ENCODE measurements at places on chromosomes 6 and 20.
A peak's percentile ranks its signal among the peaks of the same experiment; 100 is the strongest.

DNA sequence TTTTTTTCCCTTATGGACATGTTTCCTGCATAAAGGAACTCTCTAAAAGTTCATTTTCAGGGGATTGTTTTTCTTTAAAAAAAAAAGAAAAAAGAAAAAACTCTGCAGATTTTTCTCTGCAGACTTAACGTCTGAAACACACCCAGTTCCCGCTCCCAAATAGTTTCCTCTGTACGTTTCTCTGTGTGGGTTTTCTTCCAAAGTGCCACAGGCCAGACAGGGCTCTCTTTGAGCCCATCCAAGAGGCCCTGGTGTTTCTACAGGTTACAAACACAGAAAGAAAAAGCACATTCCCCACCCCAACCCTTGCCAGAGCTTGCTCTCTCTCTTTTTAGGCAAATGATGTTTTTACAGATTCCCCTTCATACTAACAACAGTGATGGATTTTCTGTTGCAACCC is 258.6 kb downstream of the FNDC1 start:
- DNase-seq = no peak

- DNase-seq = no peak
Observed at GRCh38 chr6:17948725-17949124, 38.7 kb downstream of the KIF13A start.

DNA sequence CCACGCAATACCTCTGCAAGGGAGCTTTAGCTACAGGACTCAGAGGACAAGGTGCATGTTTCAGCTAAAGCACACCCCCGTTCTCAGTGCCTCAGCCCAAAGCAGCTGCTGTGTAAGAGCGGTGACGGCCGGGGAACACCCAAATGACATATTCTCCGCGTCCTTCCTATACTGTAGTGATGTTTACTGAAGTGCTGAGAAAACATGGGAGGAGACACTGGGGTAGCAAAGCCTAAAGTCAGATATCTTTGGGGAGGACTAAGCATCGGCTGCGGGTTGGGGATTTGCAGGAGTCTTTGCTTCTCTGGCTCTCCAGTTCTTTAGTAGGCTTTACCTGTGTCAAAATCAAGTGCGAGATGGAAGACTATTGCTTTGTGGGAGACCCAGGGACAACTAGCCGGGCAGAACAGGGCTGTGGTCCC is 1.7 kb downstream of the SLC22A23 start:
- DNase-seq = no peak

GRCh38 chr6:167508919-167509852 is 184.3 kb downstream of the TTLL2 start:
- no peak for DNase-seq

GRCh38 chr6:153564803-153565202 is 433.7 kb upstream of the RGS17 start:
- DNase-seq = no peak

DNA sequence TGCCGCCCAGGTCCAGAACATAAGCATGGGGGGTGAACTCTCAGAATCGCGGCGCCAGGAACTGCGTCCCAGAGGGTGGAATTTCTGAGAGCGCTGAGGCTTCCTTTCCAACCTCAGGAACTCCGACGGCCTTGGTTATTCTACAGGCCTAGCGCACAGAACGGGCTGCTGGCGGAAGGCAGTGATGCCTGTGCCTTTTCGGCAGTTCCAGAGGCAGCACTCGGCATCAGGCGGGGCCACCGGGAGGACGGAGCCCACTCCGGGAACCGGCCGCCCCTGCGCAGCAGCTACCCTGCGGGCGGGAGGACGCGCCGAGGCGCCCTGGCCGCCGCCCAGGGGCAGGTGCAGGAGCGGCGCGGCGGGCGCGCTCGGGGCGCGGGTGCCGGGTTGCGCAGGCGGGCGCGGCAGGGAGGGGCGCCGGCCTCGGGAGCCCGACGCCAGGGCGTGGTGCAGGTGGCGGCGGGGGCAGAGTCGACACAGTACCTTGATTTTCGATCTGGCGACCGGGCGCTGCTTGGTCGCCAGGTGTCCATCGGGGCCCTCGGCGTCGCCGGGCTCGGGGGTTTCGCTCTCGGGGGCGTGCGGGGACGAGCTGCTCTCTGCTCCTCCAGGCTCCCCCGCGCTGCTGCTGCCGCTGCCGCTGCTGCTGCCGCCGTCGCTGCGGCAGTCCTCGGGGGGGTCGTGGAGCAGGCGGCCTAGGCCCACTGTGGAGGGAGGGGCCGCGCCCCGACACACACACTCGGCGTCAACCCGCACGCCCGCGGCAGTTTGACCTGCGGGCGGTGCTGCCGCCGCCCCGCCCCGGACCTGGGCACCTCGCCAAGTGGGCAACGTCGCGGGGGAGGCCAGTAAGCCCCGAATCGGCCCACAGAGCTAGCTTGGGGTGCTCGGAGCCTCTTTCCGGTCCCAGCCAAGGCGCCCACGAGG is 1.3 kb downstream of the OVOL2 start:
- no peak for DNase-seq

- no peak for DNase-seq
Observed at GRCh38 chr20:37927410-37928095, 24.6 kb downstream of the VSTM2L start.

GRCh38 chr6:28880894-28881780 is 42.6 kb downstream of the TRIM27 start:
- DNase-seq = peak; percentile 37

DNA sequence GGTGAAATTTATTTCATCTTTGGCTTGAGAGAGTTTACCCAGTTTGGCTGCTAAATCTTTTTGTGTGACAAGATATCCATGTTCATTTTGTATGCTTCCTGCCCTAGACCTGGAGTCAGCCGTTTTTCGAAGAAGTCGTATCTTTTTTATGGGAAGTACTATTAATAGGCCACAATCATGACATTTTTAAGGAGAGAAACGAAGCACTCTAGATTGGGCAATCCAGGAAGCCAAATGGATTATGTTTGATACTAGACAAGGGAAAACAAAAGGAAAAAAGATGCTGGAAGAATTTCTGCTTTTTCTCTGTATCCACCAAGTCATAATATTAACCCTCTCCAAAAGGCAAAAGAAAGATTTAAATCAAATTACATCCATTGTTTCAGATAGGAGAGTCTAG is 214.6 kb downstream of the HDGFL1 start:
- no peak for DNase-seq
